Cerebellum (tissue), 4 donors: ENCODE measurements at places on chromosomes 2 and 18.
A peak's percentile ranks its signal among the peaks of the same experiment; 100 is the strongest.

DNA sequence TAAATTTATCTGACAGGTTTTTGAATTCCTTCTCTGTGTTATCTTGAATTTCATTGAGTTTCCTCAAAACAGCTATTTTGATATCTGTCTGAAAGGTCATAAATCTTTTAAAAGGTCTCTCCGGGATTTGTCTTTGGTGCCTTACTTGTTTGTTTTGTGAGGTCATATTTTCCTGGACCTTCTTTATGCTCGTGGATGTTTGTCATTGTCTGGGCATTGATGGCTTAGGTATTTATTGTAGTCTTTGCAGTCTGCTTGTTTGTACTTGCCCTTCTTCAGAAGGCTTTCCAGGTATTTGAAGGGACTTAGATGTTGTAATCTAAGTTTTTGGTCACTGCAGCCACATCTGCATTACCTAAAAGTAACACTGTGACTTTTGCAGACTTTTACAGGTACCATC is 355.2 kb downstream of the PARD3B start:
- DNase-seq = no peak

GRCh38 chr2:181393472-181393871 is 63.7 kb upstream of the ITGA4 start:
- DNase-seq = no peak

- DNase-seq = no peak
These were observed 102.1 kb downstream of the SNTG2 start for GRCh38 chr2:1052771-1053191.

- DNase-seq = no peak
These were observed 54.0 kb upstream of the IMP4 start for GRCh38 chr2:130288467-130289403.

DNA sequence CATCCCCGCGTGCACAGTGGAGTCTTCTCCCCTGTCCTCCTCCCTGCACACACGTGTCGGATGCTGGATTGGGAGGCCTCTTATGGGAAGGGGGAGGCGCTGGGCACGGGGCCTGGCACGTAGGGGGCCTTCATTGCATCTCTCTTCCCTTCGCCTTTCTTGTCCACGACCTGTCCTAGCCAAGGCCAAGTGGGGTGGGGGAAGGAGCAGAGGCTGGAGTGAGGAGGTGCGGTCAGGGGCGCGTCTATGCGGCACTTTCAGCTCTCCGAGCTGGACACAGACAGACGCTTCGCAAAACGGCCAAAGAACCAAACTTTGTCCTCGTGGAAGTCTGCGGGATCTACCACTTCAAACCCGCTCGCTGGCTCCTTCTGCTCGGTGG is 13.4 kb downstream of the ALPG start:
- DNase-seq = no peak

- DNase-seq = no peak
These were observed 935.7 kb downstream of the LRP1B start for GRCh38 chr2:141195087-141195486.

DNA sequence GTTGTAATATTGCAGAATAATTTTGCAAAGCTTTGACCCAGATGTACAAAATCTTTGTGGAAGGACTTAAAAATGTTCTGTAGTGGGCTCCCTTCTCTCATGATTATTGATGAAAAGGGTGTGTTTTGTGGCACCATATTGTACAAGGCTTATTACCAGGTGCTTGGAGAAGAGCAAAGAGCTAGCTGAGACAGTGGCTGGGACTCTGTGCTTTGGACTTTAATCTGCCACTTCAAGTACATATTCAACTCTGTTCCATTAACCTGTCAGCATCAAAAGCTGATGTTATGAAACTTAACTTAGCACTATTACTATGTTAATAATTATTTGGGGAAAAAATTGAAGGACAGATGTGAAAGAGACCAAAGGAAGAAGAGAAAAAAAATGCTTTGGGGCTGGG is 31.0 kb downstream of the CCDC195 start:
- DNase-seq = no peak

DNA sequence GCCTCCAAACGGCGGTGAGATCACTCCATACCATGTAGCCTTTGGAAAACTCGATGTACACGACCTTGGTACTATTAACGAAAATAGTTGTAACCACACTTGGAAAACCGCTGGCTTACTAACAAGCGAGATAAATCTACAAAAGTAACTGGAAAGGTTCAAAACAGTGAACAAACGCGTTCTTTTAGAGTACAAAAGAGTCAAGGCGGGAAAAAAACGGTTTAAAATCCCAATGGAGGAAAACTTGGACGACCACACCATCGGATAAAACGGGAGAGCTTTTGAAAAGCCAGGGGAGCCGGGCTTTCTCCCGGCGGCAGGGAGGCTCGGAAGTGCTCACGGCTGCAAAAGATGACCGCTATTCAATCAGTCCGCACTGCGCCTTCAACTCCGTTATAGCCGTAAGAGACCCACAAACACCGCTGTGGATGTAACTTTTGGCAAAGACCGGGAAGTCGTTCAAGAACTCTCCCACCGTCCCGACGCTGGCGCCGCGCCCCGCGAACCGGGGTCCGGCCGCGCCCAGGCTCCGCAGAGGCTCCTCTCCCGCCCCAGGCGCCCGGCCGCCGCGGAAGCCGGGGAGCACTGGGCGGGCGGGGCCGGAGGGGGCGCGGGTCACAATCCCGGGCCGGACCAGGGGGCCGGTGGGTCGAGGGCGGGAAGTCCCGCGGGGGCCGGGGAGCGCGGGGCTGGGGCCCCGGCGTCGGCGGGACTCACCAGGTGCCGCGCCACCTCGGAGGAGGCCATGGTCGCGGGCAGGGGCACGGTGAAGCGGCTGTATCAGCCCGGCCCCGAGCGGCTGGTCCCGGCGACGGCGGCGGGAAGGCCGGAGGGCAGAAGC is 465 bp downstream of the SEPTIN10 start:
- DNase-seq = peak; percentile 3

GRCh38 chr18:9649164-9649540 is 34.8 kb upstream of the PPP4R1 start:
- DNase-seq = no peak

DNA sequence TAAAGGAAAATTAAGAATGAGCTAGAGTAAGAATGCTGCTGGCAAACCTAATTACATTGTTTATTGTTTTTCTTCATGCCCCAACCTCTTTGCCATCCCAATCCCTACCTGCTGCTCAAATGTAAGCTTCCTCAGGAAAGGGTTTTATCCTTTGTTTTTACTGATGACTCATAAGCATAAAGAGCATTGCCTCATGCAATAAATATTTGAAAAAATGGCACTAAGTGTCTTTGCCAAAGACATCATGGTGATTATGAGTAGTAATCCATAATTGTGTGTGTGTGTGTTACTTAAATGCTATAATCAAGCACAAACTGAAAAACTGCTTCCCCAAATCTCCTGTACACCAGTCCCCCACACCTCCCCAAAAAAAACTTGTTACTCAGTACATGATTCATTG is 53.4 kb downstream of the DNER start:
- no peak for DNase-seq

- DNase-seq = no peak
These were observed 6.0 kb upstream of the UGT1A5 start for GRCh38 chr2:233706720-233707119.
